A549 treated with DMSO at 1 μM for 4 hours (cell line): ENCODE measurements at places on chromosomes 4 and X. TPM values are rescaled to one million over a fixed set of nuclear protein-coding genes. Genes with fewer than 3 reads are reported as not detected.

Gene IL21
- not detected in 5 replicates for total RNA-seq

Gene AMOT
- total RNA-seq: 0.01 to 0.05 TPM (median 0.01 TPM) in 3 of 5 replicates, not detected in the others

Gene VCX2
- not detected in 5 replicates for total RNA-seq

Gene P2RY10
- not detected in 5 replicates for total RNA-seq

Gene CCNB3
- total RNA-seq: 0.60 to 0.97 TPM (median 0.63 TPM) in 5 replicates

Gene TCEAL5
- total RNA-seq: not detected in 5 replicates

Gene HGFAC
- 0.20 to 0.41 TPM (median 0.30 TPM) in 5 replicates for total RNA-seq

Gene FGFR3
- total RNA-seq: 1.3 to 2.2 TPM (median 1.7 TPM) in 5 replicates

Gene FHIP1A
- 0.08 to 0.32 TPM (median 0.18 TPM) in 5 replicates for total RNA-seq

Gene H2BW2
- not detected in 5 replicates for total RNA-seq

Gene CT45A5
- 0.08 to 0.19 TPM in 2 of 5 replicates, not detected in the others for total RNA-seq

Gene TRAM1L1
- 0.32 to 0.75 TPM (median 0.61 TPM) in 5 replicates for total RNA-seq

Gene COL4A6
- total RNA-seq: 15.4 to 18.3 TPM (median 17.5 TPM) in 5 replicates

Gene LANCL3
- total RNA-seq: 0.01 TPM in 1 of 5 replicates, not detected in the others

Gene CLCN3
- total RNA-seq: 16.6 to 22.3 TPM (median 19.5 TPM) in 5 replicates

Gene HSD17B13
- 0.05 to 0.07 TPM (median 0.05 TPM) in 3 of 5 replicates, not detected in the others for total RNA-seq
